ENCODE measurements at places on chromosomes 4 and X.

DNA sequence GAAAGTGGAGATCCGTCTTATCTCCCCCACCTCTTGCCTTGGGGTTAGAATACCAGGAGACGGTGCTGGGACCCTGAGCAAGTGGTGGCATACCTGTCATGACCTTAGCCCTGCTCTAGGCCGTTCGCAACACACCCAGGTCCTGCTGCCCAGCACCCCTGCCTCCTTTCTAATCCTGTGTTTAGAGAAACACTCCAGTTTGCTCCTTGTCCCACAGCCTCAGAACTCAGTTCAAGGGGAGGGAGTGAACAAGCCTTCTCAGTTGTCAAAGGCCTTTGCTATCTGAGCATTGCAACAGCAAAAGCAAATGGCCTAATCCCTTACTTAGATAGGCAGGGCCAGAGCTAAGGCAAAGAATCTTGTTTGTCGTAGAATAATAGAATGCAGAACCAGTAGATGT, 67.9 kb downstream of the CHRNA9 start:
- no peak for DNase-seq

DNA sequence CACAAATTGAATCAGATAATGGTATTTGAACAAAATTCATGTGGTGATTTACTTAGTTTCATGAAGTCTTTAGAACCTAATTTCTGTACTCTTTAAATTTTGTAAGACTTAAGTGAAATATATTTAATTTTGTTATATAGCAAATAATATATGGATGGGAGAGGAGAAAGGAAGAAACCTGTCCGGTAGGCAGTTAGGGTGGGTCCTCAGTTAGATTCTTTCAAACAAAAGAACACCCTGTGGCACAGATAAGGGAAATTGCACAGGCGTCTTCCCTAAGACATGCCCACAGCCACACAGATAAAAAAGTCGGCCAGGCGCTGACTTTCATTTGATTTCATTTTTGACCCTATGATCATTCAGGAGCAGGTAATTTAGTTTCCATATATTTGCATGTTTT, 25.1 kb upstream of the CTSO start:
- DNase-seq, result no peak

DNA sequence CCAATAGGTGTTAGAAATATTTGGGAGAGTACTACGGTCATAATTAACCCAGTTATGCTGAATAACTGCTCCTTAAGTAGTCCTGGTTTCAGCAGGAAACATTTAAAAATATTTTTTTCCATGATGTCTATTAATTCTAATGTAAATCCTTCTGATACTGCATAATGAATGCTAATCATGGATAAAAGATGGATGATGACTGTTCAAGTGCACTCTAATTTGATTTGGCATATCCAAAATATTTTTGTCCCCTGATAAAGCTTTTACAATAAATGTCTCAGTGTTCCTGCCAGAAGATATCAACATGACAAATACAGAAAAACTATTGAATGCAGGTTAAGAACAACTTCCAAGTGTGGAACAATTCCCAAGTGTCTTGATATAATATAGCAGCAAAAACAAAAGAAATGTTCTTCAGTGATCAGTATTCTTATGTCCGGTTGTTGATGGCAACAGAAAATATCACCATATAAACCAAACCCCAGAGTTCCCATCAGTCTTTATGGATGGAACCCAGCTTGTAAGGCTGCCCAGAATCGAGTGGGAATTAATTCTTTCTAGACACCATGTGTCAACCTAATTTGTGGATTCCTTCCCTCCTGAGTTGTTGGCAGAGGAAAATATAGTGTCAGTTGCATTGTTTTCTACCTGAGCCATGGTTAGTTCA, 205.4 kb upstream of the GK2 start:
- DNase-seq, result no peak

DNA sequence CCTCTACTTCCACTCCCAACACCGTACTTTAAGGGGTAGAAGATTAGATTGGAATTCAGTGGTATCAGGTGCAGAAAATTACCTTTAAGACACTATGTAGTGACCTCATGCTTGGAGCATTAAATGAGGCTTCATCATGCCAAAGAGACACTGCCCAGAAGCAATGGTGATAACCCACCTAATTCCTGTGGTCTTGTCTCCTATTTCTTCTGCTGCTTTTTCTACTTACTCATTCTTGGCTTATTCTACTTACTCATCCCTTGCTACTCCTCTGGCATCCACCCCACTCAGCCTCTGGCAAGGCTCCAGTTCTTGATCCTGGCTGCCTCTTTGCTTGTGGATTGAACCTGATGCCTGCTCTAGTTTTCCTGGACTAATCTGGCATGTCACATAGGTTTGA, 62.3 kb upstream of the ADAMTS3 start:
- no peak for DNase-seq

DNA sequence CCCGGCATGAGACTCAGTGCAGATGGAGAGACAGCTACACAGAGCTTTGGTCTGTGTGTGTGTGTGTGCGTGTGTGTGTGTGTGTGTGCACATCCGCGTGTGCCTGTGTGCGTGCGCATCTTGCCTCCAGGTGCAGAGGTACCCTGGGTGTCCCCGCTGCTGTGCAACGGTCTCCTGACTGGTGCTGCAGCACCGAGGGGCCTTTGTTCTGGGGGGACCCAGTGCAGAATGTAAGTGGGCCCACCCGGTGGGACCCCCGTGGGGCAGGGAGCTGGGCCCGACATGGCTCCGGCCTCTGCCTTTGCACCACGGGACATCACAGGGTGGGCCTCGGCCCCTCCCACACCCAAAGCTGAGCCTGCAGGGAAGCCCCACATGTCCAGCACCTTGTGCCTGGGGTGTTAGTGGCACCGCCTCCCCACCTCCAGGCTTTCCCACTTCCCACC, 14.3 kb downstream of the FGFR3 start:
- DNase-seq, result no peak

GRCh38 chr4:185304944-185305690, 90.6 kb downstream of the LRP2BP start:
- peak; percentile 39 for DNase-seq

GRCh38 chr4:39469429-39470077, 10.7 kb downstream of the LIAS start:
- peak; percentile 62 for DNase-seq

GRCh38 chrX:38882894-38883626, 81.8 kb downstream of the MID1IP1 start:
- DNase-seq, result no peak

DNA sequence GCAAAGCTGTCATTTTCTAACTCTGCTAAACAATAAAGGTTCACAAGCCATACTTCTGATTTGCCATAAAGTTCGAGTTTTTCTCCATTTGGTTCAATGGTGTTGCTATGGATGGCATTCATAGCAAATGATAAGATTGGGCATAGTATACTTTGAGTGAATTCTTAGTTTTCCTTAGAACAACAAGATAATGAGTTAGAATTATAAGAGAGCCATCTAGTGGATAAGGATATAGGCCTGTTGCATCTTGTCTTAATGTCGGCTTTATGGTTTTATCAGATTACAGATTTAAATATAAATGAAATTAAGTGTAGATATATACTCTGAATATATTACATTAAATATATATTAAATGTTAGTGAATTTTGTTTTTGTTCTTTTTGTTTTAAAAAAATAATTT, 644.6 kb downstream of the IL1RAPL1 start:
- no peak for DNase-seq

- DNase-seq, result peak; percentile 61
Measured at GRCh38 chr4:8238515-8239053, 31.0 kb upstream of the HTRA3 start.

DNA sequence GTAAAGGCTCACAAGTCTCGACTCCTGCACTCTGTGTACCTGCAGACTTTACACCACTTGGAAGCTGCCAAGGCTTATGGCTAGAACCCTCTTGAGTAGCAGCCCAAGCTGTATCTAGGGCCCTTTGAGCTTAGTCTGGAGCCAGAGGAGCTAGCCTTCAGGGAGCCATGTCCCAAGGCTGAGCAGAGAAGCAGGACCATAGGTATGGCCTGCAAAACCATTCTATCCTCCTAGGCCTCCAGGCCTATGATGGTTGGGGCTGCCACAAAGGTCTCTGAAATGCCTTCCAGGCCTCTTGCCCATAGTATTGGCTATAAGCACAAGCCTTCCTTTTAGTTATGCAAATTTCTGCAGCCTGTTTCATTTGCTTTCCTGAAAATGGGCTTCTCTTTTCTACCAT, 380.7 kb upstream of the CPXCR1 start:
- DNase-seq, result no peak

DNA sequence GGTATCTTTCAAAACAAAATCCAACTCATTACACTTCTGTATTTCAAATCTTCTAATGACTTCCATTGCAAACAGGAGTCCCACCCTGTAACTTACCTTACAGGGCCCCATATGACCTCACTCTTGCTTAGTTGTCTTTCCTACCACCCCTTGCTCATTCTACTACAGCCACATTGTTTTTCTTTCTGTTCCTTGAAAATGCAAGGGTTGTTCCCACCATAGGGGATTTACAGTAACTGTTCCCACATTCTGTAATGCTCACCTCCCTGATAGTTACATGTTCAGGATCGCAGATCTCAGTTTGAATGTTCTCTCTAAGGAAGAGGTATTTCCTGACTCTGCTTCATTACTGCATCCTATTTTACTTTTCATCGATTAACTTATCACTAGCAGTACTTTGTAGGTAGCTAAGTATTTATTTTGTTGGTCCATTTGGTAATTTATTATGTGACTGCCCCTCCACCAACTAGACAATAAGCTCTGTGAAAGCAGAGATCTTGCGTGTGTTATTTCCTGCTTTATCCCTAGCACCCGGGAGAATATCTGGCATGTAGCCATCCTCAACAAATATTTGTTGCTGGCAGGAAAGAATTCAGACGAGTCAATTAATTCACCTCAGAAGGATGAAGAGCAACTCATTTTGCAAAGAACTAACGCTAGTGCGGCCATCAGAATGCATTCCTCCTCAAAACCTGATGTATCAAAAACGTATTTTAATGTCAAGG, 21.4 kb downstream of the MAOB start:
- DNase-seq, result no peak

GRCh38 chrX:79146640-79147390, 2.3 kb downstream of the GPR174 start:
- no peak for DNase-seq

DNA sequence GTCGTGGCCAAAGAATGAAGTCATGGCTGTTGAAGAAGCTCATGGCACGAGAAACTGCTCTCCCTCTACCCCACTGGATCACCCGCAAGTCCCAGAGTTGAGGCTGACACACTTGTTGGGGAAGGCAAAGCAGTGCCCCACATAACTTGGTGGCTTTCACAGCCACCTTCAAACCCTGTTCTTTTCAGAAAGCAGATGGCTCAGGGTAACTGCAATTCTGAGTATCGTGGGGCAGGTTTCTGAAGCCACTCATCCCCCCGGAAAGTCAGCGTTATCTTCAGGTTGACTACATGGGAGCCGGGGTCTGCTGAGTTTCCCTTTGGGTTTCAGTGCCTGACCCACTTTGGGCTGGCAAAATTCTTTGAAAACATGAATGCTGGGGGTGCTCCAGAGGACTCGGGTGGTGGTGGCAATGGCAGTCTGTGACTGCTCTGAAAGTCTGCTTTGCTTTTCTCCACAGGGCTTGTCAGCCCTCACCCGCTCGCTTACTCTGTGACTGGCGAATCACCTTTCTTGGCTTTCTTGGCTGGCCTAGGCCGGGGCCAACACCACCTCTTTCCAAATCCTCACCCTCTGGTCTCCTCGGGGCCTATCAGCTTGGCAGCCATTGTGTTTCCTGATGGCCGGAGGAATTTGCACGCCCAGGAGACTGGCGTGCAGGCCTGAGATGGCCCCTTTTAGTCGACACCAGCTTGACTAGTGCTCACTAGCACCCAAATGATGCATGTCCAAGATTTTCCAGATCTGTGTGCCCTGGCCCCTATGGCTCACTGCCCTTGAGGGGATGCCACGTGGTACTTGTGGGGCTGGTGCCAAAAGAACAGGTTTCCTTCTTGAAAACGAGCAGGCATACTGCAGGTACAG, 7.3 kb downstream of the PPP1R3F start:
- no peak for DNase-seq

DNA sequence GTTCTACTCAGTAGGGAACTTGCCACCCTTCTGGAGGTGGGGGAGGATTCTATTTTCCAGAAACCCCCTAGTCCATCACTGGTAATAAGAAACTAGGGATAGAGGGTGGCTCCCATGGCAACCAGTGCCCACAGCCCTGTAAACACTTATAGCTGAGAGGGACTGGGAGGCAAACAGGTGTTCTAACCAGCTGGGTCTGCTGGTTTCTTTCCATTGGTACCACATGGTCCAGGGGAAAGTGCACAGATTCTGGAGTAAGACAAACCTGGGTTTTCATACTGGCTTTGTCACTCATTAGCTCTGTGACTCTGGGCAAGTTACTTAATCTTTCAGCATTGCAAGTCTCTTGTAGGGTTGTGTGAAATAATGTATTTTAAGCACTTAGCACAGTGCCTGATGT, 26.9 kb downstream of the IGSF1 start:
- DNase-seq, result no peak

- no peak for DNase-seq
Measured at GRCh38 chr4:19557161-19557560, 694.5 kb upstream of the SLIT2 start.

- DNase-seq, result no peak
Measured at GRCh38 chrX:108029928-108030711, 14.7 kb upstream of the VSIG1 start.

DNA sequence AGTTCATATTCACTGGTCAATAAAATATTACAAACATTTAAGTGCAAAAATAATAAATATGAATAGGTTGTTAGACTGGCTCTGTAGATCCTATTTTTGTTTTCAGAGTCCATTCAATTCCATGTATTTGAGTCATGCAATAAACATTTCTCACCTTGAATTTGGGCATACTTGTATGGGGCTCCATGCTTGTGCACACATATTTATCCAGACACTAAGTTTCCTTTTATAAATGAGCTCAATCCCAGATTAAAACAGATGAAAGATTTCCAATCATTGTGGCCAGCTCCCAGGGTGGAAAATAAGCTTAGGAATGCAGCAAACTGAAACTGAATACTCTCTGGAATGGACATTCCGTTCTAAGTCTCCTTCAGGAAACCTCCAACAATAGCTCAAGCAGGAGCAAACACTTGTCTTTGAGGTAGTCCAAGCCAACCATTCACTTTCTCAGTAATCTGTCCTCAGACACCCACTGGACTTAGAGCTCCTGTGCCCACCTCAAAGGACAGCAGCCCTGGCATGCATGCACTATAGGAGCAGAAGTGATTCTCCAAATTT, 16.4 kb downstream of the DMD start:
- no peak for DNase-seq

- no peak for DNase-seq
Measured at GRCh38 chrX:9293051-9293496, 171.8 kb upstream of the TBL1X start.

- DNase-seq, result no peak
Measured at GRCh38 chrX:16418650-16419049, 231.3 kb upstream of the S100G start.

DNA sequence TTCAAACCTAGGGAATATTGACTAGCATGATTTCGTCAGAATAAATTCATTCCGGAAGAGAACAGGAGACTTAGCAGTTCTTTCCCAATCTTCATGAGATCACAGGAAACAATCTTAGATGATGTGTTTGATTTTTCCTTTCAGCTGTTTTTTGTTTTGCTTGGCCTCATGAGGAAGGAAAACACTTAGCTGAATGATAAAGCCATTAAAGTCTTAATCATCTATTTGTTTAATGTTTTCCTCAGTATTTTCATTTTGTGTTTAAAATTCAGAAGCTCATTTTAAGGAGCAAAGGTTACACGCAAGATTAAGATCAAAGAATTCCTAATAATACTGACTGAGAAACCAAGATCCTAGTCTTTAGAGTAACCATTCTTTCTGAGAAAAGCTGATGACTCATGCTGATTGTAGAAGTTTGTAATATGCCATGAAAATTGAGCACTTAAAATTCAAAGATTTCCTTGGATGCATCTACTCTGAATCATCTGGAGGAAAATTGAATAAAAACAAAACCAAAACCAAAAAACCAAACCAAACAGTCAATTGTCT, 15.4 kb upstream of the TBC1D19 start:
- no peak for DNase-seq

GRCh38 chrX:41956027-41956426, 32.7 kb upstream of the CASK start:
- DNase-seq, result no peak
